ENCODE measurements at places on chromosomes 2 and 18. TPM values are rescaled to one million over a fixed set of nuclear protein-coding genes. Genes with fewer than 3 reads are reported as not detected.
A peak's percentile ranks its signal among the peaks of the same experiment; 100 is the strongest.

DNA sequence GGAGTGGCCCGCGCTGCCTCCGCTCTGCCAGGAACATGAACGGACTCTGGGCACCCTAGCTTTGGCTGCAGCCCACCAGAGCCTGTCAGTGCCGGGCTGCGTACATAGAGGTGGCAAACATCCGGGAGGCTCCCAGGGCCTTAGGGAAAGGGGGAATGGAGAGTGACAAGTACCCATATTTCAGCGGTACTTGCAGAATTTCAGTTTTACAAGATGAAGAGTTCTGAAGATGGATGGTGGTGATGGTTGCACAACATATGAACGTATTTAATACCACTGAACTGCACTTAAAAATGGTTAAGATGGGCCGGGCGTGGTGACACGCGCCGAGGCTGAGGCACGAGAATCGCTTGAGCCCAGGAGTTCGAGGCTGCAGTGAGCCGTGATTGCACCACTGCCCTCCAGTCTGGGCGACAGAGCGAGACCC lies 873 bp downstream of the MTHFD2 start:
- peak overlapping the region; percentile 89 for H3K27ac ChIP-seq
- peaks cover 22% of the 10 kb centered on the region for H3K4me1 ChIP-seq
- no peaks in the 10 kb centered on the region for H3K36me3 ChIP-seq
- H3K27me3 ChIP-seq: no peaks in the 10 kb centered on the region

RGPD3 gene
- 0.83 TPM for total RNA-seq

- H3K4me3 ChIP-seq: no peak overlapping the region
- H3K27ac ChIP-seq: no peak overlapping the region
- H3K4me1 ChIP-seq: no peaks in the 10 kb centered on the region
- no peak for DNase-seq
- H3K36me3 ChIP-seq: no peaks in the 10 kb centered on the region
- H3K27me3 ChIP-seq: no peaks in the 10 kb centered on the region
Observed at GRCh38 chr2:146721486-146721885, 1123.3 kb upstream of the ACVR2A start.

DNA sequence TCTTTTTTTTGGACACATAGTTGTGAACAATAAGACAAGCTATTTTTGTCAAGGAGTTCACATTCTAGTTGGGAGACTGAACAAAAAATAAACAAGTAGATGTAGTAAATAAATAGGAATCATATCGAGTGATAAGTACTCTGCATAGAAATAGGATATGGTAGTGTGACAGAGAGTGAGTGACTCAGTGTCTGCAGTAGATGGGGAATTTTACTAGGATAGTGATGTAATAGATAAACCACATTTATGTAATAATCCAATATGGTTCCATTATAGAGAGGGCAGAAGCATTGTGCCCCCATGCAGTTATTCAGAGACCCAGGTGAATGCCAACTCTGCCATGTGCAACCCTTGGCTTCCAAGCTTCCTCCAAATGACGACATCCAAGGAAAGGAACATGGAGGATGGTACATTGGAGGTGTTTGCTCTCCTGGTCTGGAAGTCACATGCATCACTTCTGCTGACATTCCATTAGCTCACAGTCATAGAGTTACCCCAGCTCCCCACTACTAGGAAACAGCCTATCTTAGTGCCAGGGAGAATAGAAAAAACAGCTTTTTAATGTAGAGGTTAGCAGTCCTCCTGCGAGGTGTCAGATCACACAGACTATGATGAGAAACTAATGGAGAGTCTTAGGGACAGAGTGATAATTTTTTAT lies 595.4 kb downstream of the NYAP2 start:
- no peaks in the 10 kb centered on the region for H3K36me3 ChIP-seq
- no peaks in the 10 kb centered on the region for H3K4me1 ChIP-seq
- no peak overlapping the region for H3K4me3 ChIP-seq

ACTR1B gene
- 99.0 TPM for total RNA-seq

- no peak for DNase-seq
- no peaks in the 10 kb centered on the region for H3K4me1 ChIP-seq
- no peak overlapping the region for H3K4me3 ChIP-seq
Observed at GRCh38 chr2:168853471-168853870, 36.8 kb downstream of the SPC25 start.

DNA sequence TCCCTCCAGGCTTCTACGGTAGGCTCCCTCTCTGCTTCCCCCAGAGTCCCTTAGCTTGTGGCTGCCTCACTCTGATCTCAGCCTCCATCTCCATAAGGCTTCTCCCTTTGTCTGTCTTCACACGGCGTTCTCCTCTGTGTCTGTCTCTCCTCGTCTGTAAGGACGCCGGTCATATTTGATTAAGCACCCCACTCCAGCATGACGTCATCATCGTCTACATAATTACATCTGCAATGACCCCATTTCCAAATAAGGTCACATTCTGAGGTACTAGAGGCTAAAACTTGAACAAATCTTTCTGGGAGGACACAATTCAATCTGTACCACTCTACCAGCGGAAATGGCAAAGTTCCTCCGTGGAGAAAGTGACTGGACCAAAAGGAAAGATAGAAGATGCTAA lies 8.3 kb upstream of the COL6A3 start:
- no peak for DNase-seq
- no peak overlapping the region for H3K4me3 ChIP-seq
- peak overlapping the region; percentile 70 for H3K27ac ChIP-seq
- H3K36me3 ChIP-seq: no peaks in the 10 kb centered on the region

DES gene
- total RNA-seq: 82.0 TPM

GRCh38 chr18:76988827-76989646 lies 143.5 kb downstream of the MBP start:
- no peaks in the 10 kb centered on the region for H3K36me3 ChIP-seq
- DNase-seq: no peak
- no peak overlapping the region for H3K4me3 ChIP-seq
- no peaks in the 10 kb centered on the region for H3K4me1 ChIP-seq
- peak overlapping the region; percentile 20 for H3K27ac ChIP-seq

DNA sequence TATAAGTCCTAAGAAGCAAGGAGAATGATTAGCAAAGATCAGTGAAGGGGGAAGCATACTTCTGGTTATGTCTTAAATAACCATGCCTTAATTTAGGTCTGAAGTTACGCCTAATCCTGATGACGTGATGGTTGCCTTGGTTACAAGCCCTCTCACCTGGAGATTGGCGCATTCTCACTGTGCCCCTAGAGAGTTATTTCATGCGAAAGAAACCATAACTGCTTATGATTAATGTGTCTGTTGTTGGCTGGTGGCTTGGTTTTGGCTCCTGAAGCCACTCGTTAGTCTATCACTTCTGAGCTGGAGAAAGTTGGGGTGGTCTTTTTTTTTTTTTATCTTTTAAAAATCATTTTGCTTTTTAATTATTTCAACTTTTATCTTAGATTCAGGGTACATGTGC lies 47.0 kb downstream of the TNFRSF11A start:
- no peak for DNase-seq
- H3K27ac ChIP-seq: no peak overlapping the region
- H3K4me1 ChIP-seq: no peaks in the 10 kb centered on the region
- H3K27me3 ChIP-seq: no peaks in the 10 kb centered on the region
- no peaks in the 10 kb centered on the region for H3K36me3 ChIP-seq

ACKR3 gene
- total RNA-seq: 21.9 TPM

DNA sequence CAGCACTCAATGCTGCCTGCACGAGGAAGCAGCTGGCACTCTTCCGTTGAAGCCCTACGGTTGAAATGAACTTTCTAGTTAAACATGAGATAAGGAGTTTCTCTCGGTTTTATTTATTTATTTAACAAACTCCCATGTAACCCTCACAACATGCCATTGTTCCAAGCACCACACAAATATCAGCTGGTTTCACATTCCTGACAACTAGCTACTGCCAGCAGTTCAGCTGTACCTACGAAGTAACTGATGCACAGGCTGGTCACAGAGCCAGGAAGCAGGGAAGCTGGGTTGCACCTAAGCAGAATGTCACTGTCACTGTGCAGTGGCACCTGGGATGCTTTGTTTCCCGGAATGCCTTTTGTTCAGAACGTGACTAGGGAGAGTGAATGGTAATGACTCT lies 18.1 kb downstream of the TIMM21 start:
- no peaks in the 10 kb centered on the region for H3K36me3 ChIP-seq
- DNase-seq: no peak
- H3K4me1 ChIP-seq: no peaks in the 10 kb centered on the region
- H3K27me3 ChIP-seq: no peaks in the 10 kb centered on the region
- no peak overlapping the region for H3K4me3 ChIP-seq
- no peak overlapping the region for H3K27ac ChIP-seq

SLC5A7 gene
- total RNA-seq: not detected

TRAPPC12 gene
- total RNA-seq: 191 TPM

POTEI gene
- total RNA-seq: 0.53 TPM

DNA sequence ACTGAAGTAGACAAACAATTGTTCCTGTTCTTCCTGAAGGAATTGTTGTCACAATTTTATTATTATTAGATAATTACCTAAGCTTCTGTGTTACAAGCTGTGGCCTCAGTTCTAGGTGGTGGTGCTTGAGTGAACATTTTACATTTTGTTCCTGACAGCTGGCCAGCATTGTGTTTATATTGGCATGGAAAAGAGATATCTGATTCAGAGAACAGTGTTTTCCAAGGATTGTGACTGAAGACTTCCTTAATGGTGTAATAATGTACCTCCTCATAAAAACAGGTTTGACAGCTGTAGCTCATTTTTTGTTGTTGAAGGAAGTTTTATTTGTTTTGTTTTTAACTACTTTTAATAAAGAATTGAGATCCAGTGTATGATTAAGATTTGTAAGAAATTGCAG lies 95.2 kb downstream of the EPB41L5 start:
- H3K36me3 ChIP-seq: no peaks in the 10 kb centered on the region
- H3K27ac ChIP-seq: no peak overlapping the region
- peaks cover 7% of the 10 kb centered on the region for H3K4me1 ChIP-seq
- H3K27me3 ChIP-seq: no peaks in the 10 kb centered on the region
- no peak overlapping the region for H3K4me3 ChIP-seq

DNA sequence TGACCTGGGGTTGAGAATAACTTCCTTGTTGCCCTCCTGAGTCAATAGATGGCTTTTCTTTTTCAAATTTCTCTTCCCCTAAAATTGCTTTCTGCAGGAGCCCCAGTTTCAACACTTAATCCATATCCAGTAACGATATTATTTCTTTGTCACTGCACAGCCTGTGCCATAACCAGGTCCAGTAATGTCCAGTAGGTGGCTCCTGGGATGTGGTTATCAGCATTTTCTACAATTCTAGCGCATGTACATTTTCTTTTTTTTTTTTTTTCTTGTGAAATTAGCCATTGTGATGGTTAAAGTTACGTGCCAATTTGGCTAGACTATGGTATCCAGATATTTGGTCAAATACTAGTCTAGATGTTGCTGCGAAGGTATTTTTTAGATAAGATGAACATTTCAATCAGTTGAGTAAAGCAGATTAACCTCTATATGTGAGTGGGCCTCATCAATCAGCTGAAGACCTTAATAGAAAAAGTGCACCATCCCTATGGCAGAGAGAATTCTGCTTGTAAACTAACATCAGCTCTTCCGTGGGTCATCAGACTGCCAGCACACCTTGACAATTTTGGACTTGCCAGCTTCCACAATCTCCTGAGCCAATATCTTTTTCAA lies 72.9 kb upstream of the SCG2 start:
- H3K27ac ChIP-seq: no peak overlapping the region
- no peak for DNase-seq
- H3K36me3 ChIP-seq: no peaks in the 10 kb centered on the region
- no peaks in the 10 kb centered on the region for H3K27me3 ChIP-seq

DNA sequence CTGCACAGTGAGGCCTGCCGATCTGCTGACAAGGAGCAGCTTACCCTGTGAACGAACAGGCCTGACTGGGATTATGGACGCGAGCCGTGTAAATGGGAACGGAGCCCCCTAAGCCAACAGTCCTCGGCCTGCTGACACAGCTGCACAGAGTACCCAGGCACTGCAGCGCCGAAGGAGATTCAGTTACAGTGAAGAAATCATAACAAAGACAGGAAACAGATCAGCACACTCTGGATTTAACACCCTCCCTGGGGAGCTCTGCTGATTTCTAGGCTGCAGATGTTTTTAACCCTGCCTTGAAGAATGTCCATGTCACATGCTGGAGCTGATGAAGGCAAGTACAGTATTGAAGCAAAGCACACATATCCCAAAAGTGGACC lies 43.4 kb downstream of the COLEC12 start:
- H3K4me1 ChIP-seq: no peaks in the 10 kb centered on the region
- H3K27ac ChIP-seq: peak overlapping the region; percentile 61
- DNase-seq: no peak
- H3K4me3 ChIP-seq: peak overlapping the region; percentile 7

UPP2 gene
- total RNA-seq: not detected

DNA sequence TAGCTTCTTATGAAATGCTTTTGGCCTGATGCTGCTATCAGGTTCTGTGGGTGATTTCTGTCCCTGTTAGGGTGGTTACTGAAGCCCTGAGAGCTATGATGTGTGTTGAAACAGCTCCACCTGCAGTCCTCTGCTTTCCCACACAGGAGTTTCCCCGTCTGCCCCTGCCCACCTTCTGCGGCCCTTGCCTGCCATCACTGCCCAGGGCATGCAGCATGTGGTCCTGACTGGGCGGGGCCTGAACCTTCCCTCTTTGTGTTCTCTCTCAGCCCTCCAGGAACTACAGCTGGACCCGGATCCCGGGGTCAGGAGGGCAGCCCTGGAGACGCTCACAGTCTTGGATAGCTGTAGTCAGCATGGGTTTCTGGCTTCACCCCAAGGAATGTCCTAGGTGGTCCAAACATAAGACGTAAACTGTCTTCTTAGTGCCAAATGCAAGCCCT lies 21.4 kb downstream of the HJURP start:
- H3K4me3 ChIP-seq: no peak overlapping the region
- H3K27me3 ChIP-seq: no peaks in the 10 kb centered on the region
- H3K4me1 ChIP-seq: no peaks in the 10 kb centered on the region
- H3K36me3 ChIP-seq: no peaks in the 10 kb centered on the region
- no peak for DNase-seq

DNA sequence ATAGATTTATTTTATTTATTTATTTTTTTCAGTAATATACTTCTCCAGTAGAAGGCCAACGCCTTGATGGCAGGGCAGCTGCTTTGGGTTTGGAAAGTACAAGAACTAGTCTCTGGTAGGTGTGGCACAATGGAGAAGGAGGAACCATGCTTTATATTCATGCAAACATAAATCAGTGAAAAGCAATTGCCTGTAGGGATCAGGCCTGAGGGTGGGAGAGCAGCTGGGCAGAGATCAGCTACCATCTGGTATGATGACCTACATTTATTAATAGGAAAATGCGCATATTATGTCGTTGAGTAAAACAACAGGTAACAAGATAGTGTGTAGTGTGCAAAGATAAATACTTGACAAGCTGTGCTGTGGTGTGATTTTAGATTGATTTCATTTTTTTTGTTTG lies 120.4 kb upstream of the TLK1 start:
- no peak for DNase-seq
- H3K27me3 ChIP-seq: no peaks in the 10 kb centered on the region
- H3K36me3 ChIP-seq: no peaks in the 10 kb centered on the region
- no peak overlapping the region for H3K27ac ChIP-seq
- no peak overlapping the region for H3K4me3 ChIP-seq
- no peaks in the 10 kb centered on the region for H3K4me1 ChIP-seq

SPR gene
- total RNA-seq: 57.4 TPM

Data from Peyer's patch (tissue), 4 donors.